ENCODE measurements at places on chromosomes 6 and 20. TPM values are rescaled to one million over a fixed set of nuclear protein-coding genes. Genes with fewer than 3 reads are reported as not detected.

The MUC21 gene
- not detected for total RNA-seq

The MANEA gene
- 11.4 TPM for total RNA-seq

The NT5DC1 gene
- total RNA-seq = 6.7 TPM

The UNC93A gene
- not detected for total RNA-seq

The PEX6 gene
- total RNA-seq = 32.8 TPM

The TNXB gene
- 320 TPM for total RNA-seq

The POPDC3 gene
- total RNA-seq = 2.0 TPM

The PGC gene
- not detected for total RNA-seq

The NMBR gene
- not detected for total RNA-seq

The RRBP1 gene
- total RNA-seq = 162 TPM

The CLPSL1 gene
- total RNA-seq = not detected

The SIRPB1 gene
- 1.5 TPM for total RNA-seq

The PSORS1C2 gene
- total RNA-seq = not detected

The IMPG1 gene
- total RNA-seq = not detected

The SYCP2L gene
- 3.3 TPM for total RNA-seq

The ISM1 gene
- total RNA-seq = 19.3 TPM

The WDR46 gene
- 46.5 TPM for total RNA-seq

The MAFB gene
- total RNA-seq = 93.3 TPM

The PHACTR3 gene
- 11.6 TPM for total RNA-seq

The SNAP25 gene
- not detected for total RNA-seq

The GRM4 gene
- not detected for total RNA-seq

The CGA gene
- total RNA-seq = not detected

The TNFAIP3 gene
- total RNA-seq = 36.3 TPM

The TAF11 gene
- 17.1 TPM for total RNA-seq

The CST5 gene
- total RNA-seq = not detected

The HTR1B gene
- total RNA-seq = 0.20 TPM
